Stimulated activated CD4-positive, alpha-beta T cell treated with anti-CD3 and anti-CD28 coated beads, Interleukin-12 subunit alpha, Interleukin-12 subunit beta, amount 100 ng/mL, for 24 hours (primary cell): ENCODE measurements at places on chromosomes 4 and X.

DNA sequence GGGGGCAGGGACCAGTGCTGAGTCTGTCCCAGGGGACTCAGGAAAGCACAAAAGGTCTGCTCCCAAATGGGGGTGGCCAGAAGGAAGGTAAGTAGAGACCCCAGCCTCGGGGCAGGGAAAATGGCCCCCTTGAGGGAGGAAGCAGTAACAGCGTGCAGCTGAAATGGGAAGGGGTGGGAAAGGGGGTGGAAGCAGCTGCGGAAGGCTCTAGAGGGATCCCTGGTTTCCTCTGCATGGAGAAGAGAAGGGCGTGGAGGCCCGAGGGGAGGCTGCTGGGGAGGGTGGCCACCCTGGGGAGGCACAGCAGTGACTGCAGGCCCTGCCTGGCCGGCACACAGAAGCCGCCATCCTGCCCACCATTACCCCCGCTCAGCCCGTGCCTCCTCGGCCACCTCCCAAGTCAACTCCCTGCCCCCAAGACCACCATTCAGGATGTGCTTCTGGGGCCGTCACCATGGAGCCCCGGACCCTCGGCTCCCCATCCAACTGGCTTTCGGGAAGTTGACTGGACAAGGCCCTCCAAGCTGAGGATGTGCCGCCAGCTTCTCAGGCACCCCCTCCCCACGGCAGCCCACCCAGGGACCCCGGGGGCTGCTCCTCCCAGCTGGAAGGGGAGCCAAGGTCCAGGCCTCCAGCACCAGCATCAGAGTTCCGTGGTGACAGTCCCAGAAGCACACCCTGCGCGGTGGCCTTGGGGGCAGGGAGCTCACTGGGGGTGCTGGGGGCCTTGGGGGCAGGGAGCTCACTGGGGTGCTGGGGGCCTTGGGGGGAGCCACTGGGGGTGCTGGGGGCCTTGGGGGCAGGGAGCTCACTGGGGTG is 23.6 kb downstream of the CFAP99 start:
- DNase-seq, result no peak

DNA sequence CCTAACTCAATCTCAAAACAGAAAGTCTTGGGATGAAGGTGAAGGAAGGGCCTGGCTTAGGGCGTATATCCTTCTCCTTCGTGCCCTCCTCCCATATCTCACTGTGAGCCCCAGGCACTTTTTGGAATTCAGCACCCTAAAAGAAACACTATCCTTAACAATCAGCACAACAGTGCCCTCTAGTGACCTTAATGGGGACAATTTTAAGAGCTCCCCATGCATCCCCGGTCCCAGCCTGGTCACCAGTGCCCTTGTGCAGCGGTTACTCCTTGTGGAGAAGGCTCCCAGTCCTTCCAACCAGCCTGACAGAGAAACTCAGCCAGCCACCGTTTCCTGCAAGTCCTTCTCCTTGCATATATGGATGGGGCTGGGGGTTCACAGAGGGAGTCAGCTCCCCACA is 4.2 kb downstream of the PAK3 start:
- no peak for DNase-seq

GRCh38 chrX:103806862-103807474 is 25.1 kb downstream of the RAB9B start:
- DNase-seq, result no peak

GRCh38 chr4:114041117-114041475 is 61.6 kb upstream of the ARSJ start:
- no peak for DNase-seq

DNA sequence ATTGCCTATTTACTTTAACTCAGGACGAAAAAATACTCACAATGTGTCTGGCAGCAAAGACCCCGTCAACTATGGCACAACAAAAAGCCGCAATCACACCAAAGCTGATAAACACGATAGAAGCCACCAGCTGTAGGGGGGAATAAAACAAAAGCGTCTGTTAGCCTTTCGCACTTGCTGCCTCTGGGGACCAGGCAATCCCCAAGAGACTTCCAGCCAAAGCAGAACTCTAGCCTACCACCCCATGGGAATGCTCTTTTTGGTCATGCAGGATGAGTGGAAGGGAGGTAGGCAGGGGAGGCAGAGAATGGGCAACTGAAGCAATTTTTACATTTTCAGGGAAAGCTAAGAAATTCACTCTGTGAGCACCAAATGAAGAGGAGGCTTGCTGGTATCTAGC is 20.1 kb downstream of the TMEM255A start:
- DNase-seq, result no peak

- no peak for DNase-seq
These were observed 26.2 kb upstream of the PNPLA4 start for GRCh38 chrX:7953446-7953845.

DNA sequence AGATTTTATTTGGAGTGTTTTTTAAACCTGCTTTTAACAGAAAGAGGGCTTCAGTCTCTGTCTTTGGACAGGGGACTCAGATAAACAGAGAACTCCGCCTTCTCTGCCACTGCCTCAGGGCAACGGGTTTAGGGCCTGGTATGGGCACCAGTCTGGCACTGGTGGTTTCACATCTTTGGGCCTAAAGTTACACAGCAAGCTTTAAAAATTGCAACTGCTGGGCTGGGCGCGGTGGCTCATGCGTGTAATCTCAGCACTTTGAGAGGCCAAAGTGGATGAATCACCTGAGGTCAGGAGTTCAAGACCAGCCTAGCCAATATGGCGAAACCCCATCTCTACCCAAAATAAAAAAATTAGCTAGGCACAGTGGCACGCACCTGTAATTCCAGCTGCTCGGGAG is 10.3 kb upstream of the NAT8L start:
- DNase-seq, result no peak

- no peak for DNase-seq
These were observed 323.6 kb downstream of the BCOR start for GRCh38 chrX:39773923-39774773.

- DNase-seq, result no peak
These were observed 193.9 kb downstream of the ANAPC10 start for GRCh38 chr4:144903953-144904711.
